NCI-H187 treated with DMSO at 0.1 percent for 48 hours (cell line): ENCODE measurements at places on chromosomes 1 and 21.

GRCh38 chr1:243341074-243341473 is 85.2 kb downstream of the SDCCAG8 start:
- no peak for DNase-seq

GRCh38 chr1:13682444-13682843 is 17.5 kb upstream of the PRDM2 start:
- no peak for DNase-seq

GRCh38 chr1:19835578-19835977 is 20.5 kb upstream of the RNF186 start:
- no peak for DNase-seq

DNA sequence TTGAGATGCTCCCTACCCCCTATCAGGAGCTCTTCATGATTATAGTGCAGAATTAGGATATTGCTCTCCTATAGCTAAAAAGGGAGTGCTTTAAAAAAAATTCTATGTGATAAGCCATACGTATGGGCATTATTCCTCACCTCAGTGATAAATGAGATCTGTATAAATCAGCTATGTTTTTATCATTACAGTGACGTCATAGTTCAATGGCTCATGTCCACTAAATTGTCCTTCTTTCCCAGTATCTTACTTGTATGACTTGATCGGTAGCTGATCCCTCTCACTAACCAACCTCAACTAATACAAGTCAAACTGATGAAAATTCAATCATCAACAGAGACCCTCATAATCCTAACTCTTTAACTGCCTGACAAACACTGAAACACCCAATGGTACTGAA is 93.3 kb downstream of the TBX15 start:
- no peak for DNase-seq

DNA sequence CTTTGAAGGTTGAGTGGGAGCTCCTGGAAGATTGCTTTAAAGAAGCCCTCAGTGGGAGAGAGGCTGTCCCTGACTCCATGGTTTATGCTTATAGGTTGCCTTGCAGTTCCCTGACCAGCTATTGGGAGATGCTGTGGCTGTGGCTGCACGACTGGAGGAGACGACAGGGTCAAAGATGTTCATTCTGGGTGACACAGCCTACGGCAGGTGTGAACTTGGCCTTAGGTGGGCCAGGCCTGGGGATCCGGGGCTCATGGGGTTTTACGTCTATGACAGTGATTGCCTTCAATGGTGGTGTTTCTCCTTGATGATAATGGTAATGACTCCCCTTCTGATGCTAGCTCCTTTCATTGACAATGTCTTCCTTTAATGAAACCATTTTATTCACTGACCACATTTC is 692 bp downstream of the DPH2 start:
- DNase-seq, result no peak

DNA sequence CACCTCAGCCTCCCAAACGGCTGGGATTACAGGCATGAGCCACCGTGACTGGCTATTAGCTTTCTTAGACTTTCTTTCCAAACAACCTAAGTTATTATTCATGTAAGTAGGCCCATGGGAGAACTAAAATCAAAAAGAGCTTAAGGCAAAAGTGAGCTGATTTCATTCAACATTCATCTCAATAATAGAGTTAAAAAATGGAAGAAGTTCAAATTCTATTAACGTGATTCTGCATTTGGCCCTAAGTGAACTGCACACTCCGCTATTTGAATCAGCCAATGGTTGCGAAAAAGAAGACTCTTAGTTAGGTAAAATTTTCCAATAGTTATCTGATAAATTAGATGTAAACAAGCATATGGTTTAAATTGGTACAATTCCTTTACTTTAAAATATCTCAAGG is 68.6 kb upstream of the WARS2 start:
- no peak for DNase-seq

DNA sequence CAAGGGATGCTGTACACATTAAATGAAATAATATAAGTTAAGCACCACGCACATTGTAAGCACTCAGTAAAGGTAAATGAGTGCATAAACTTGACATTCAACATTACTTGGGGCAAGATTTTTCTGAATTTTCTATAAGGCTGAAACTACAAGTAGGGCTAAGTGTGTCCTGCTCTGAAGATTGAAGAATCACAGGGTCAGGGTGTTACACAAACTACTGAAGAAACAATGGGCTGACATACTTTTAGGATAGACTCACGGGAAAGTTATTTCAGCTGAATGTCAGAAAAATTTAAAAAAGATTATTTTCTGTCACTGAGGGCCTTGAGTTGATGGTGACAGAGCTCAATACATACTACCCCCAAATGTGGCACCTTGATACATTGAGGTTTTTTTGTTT is 644.2 kb upstream of the PLXNA2 start:
- no peak for DNase-seq

DNA sequence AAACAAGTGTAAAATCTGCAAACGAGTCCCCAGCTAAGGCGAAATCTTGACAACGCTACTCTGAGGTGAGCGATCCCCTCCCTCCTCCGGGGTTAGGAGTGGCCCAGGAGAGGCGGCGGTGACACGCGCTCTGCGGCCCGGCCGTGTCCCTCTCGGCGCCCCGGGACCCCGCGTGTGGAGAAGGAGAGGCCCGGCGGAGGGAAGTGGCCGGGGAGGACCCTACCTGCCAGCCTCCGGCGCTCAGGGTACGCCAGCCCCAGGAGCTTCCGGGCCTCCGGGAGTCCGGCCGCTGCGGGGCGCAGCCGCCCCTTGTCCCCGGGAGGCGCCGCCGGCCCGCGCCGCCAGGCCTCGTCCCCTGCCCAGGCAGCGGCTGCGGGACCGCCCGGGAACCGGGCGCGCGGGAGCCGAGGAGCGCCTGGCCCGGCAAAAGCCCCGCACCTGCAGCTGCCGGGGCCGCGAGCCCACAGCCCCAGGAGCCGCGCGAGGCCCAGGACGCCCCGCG is 543 bp downstream of the ABCB10 start:
- no peak for DNase-seq

DNA sequence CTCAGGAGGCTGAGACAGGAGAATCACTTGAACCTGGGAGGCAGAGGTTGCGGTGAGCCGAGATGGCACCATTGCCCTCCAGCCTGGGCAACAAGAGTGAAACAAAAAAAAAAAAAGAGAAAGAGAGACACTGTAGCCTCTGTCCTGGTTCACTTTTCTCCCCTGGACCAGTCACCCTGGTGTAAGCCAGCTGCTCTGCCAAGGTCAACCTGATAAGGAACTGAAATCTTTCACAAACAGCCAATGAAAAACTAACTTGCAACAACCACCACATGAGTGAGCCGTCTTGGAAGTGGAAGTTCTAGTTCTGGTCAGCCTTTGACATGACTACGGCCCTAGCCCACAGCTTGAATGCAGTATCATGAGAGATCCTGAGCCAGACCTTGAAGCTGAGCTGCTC is 36.8 kb upstream of the CXADR start:
- DNase-seq, result no peak

DNA sequence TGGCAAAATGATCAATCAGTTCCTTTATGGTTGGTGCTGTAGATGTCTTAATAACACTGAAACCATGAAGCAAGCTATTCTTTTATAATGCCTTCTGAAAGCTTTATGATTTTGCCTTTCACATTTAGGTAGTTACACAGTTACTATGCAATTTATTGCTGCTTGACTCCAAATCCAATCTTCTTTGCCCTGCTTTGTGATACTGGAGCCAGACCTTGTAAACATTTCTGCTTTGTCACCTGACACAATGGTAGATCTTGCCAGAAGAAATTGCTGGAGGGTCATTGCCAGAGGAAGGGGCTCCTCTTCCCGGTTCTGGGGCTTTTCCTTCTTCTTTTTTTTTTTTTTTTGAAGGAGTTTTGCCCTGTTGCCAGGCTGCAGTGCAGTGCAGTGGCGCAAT is 40.5 kb upstream of the KLF17 start:
- no peak for DNase-seq

- no peak for DNase-seq
These were observed 1302.1 kb upstream of the ADGRL2 start for GRCh38 chr1:80498673-80499072.

DNA sequence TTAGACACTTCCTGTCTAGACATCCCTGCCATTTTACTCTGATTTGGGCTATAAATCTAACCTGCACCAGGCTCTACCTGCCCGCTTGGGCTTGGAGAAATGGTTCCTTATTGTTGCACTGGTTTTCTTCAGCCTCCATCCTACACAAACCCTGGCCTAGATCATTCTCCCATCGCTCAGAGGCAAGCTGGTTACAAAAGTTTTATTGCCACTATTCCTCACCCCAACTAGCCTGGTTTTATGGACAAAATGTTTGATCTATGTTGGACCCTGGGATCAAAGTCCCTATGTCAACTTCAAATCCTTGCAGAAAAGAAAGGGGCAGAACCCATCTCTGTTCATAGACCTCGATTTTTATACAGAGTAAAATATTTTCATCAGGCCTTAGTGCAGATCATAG is 31.5 kb upstream of the MTF2 start:
- no peak for DNase-seq

DNA sequence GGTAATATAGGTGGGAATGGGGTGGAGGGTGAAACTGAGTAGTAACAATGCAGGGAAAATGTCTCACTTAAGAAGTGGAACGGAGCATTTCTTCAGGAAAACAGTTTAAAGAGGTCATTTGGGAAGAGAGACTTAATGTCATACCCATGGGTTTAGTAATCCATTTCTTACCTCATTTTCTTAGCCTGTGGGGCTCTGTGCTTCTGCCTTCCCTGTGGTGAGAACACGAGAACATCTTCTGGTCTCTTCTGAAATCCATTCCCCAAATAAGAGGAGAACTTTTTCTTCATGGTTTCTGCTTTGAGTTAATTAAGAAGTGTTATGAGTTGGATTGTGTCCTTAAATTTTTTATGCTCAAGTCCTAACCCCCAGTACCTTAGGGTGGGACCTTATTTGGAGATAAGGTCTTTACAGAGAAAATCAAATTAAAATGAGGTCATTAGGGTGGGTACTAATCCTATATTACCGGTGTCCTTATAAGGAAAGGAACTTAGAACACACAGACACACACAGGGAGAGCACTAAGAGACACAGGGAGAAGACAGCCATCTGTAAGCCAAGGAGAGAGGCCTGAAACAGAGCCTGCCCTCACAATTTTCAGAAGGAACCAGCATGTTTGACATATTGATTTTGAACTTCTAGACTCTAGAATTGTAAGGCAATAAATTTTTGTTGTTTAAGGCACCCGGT is 5.4 kb downstream of the CCDC190 start:
- DNase-seq, result no peak

DNA sequence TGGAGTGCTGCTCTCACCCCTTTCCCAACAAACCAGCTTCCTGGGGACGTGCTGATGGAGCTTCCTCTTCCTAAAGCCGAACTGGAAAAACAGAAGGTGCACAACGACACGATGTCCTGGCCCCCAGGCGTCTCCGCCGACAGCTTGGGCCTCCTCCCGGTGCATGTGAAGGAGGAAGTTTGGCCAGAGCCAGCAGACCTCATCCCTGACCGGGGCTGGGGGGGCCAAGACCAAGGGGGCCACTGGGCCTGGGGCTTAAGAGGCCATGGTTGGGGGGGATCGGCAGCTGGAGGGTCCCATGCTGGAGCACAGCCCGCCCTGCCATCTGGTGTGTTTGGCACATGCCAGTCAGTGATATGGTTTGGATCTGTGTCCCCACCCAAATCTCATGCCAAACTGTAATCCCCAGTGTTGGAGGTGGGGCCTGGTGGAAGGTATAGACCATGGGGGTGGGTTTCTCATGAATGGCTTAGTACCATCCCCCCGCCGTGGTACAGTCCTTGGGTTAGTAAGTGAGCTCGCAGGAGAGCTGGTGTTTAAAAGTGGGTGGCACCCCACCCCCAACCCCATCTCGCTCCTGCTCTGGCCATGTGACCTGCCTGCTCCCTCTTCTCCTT is 6.4 kb downstream of the HES4 start:
- DNase-seq, result no peak

DNA sequence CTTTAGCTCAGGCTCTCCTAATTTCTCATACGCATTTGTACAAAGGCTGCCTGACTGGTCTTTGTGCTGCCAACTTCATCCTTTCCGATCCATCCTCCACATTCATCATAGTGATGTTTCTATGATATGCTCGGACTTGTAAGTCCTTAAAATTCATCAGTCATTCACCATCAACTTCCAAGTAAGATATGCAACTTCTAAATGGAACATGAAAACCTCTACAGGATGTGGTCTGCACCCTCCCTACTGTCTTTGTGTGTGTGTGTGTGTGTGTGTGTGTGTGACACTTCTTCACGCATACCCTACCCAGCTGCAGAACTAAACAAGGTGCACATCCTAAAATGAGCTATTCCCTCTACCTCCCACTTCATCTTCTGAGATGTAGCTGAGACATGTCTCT is 397.9 kb upstream of the NR5A2 start:
- DNase-seq, result no peak

- no peak for DNase-seq
These were observed 46.9 kb downstream of the ITPKB start for GRCh38 chr1:226692051-226692792.

GRCh38 chr1:179217943-179218507 is 11.5 kb downstream of the ABL2 start:
- no peak for DNase-seq

GRCh38 chr1:62380181-62380580 is 56.7 kb upstream of the USP1 start:
- no peak for DNase-seq
